ENCODE measurements at places on chromosomes 4 and X.
A peak's percentile ranks its signal among the peaks of the same experiment; 100 is the strongest.

GRCh38 chr4:6393544-6394475, 78.6 kb downstream of the PPP2R2C start:
- no peak for DNase-seq

DNA sequence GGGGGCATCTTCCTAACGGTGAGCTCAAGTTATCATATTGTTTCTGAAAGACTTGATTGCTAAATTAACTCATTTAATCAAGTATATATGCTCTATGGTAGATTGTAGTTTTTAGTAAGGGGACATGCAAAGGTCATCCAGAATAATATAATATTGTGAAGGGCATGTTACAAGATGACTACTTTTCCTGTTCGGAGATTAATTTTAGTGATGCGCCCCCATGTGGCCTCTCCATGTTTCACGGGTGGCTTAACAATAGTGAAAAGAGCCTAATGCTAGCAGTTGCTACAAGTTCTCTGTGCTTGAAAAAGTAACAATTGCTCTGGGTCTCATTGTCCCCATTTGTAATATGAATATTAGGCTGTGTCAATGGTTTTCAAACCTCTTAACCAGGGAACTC, 12.2 kb downstream of the SMPX start:
- DNase-seq = peak; percentile 2

DNA sequence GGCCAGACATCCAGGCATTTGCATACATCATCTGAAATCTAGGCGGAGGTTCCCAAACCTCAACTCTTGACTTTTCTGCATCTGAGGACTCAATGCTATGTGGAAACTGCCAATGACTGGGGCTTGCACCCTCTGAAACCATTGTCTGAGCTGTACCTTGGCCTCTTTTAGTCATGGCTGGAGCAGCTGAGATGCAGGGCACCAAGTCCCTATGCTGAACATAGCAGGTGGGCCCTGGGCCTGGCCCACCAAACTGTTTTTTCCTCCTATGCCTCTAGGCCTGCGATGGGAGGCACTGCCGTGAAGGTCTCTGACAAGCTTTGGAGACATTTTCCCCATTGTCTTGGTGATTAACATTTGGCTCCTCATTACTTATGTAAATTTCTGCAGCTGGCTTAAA, 22.7 kb downstream of the PBDC1 start:
- DNase-seq = no peak

DNA sequence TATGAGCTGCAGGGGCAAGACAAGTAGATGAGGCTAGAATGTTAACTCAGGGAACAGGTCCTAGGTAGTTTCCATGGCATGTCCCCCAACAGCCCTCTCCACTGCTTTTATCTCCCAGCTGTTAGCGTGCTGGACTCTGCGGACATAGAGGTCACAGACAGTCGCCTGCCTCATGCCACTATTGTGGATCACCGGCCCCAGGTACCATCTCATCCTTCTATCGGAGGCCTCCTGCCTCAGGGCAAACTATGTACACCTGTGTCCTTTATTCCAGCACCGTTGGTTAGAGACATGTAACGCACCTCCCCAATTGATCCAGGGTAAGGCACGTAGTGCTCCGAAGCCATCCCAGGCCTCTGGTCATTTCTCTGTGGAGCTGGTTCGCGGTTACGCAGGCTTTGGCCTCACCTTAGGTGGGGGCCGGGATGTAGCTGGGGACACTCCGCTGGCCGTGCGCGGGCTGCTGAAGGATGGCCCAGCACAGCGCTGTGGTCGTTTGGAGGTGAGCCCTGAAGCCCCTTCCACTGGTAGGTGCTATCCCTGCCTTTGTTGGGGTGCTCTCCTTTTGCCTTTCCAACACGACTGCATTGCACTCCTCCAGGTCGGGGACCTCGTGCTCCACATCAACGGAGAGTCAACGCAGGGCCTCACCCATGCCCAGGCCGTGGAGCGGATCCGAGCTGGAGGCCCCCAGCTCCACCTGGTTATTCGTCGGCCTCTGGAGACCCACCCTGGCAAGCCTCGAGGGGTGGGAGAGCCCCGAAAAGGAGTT, 2.2 kb downstream of the MAGIX start:
- DNase-seq = no peak

DNA sequence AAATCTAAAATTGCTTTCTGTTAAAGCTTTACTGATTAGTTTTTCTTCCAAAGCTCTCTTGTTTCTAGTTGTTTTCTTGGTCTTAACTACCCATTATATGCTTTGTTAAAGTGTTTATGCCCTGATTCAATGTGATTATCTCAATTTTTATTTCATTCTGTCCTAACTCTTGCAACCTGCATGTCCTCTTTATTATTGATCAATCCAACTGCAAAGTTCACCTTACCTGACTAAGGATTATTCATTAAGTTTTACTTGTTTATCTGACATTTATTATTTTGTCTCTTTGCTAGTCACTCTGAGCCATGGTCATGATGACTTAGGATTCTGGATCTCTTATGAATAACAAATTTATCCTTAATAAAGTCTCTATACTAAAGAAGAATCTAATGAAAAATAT, 15.8 kb downstream of the UGT2B10 start:
- DNase-seq = no peak

DNA sequence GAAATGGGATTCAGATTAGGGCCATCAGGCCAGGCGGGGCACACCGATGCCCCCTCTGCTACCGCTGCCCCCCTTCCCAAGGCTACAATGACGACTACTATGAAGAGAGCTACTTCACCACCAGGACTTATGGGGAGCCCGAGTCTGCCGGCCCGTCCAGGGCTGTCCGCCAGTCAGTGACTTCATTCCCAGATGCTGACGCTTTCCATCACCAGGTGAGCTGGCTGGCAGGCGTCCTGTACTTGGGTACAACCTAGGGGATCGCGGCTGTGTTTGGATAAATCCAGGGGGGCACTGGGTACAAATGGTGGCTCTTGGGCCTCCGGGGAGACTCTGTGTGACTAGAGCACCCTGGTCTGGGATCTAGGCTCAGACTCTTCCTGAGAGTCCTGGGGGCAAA, 1.1 kb downstream of the EMD start:
- no peak for DNase-seq

DNA sequence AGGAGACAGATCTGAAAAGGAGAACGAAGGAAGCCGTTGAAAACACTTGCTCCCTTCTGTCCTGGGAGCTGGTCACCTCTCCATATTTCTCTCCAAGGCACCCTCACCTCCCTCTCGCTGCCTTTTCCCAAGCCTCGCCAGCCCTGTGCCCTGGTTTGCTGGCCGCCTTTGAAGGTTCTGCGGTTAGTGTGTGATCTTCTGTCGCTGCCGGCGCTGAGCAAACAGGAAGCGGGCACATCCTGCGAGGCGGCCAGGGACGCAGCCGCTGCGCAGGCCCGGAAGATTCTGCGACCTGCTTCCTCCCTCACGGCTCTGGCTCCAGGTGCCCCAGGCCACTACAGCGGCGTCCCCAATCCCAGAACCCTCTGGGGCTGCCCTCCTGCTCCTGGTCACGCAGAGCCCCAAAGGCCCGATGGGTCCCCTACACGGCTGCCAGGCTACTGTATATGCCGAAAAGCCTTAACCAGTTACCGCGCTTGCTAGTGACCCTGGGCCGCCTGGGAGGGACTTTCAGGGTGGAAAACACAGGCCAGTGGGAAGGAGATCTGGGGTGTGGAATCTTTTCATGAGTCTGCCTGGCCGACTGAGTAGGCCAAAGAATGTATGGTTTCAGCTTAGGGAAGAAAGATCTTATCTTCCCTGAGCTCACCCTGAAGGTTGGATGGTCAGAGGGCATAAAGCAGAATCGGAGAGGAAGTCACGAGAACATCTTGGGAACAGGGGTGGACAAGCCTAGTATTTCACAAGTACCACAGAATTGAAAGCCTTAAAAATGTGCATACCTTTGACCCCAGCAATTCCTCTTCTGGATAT, 2.3 kb upstream of the SASH3 start:
- no peak for DNase-seq

All from stimulated activated CD8-positive, alpha-beta memory T cell treated with anti-CD3 and anti-CD28 coated beads, Interleukin-15, amount 100 ng/mL, for 1 hour (primary cell).